Stimulated activated CD4-positive, alpha-beta T cell treated with anti-CD3 and anti-CD28 coated beads, Interleukin-2, amount 100 ng/mL, for 24 hours (primary cell): ENCODE measurements at places on chromosomes 5 and 9.

- no peak for DNase-seq
Observed at GRCh38 chr9:89658401-89658800, 53.6 kb downstream of the GADD45G start.

DNA sequence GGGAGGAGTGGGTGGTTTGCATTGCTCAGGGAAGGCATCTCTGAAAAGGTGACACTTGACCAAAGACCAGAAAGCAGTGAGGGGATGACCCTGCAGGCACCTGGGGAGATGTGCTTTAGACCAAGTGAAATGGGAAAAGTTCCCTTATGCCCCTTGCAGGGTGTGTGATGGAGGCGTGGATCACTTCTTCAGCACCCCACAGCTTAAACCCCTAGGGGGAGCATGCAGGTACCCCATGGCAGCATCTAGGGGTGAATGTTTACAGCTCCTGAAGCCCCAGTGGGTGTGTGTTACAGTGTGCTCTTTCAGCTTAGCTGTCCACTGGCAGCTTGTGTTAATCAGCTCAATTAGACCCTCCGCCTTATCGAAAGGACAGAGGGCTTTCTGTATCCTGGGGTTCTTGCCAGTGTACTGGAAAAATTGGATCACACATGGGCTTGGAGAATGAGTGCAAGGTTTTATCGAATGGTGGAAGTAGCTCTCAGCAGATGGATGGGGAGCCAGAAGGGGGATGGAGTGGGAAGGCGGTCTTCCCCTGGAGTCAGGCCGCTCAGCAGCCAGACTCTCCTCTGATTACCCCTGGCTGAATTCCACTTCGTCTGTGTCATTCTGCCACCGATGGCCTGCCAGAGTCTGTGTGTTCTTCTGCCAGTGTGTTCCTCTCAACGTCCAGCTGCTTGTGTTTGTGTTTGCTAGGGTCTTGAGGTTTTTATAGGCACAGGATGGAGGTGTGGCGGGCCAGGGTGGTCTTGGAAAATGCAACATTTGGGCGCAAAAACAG lies 6.3 kb downstream of the BHMT2 start:
- no peak for DNase-seq

GRCh38 chr5:9927106-9927505 lies 297.0 kb upstream of the TAS2R1 start:
- DNase-seq, result no peak

DNA sequence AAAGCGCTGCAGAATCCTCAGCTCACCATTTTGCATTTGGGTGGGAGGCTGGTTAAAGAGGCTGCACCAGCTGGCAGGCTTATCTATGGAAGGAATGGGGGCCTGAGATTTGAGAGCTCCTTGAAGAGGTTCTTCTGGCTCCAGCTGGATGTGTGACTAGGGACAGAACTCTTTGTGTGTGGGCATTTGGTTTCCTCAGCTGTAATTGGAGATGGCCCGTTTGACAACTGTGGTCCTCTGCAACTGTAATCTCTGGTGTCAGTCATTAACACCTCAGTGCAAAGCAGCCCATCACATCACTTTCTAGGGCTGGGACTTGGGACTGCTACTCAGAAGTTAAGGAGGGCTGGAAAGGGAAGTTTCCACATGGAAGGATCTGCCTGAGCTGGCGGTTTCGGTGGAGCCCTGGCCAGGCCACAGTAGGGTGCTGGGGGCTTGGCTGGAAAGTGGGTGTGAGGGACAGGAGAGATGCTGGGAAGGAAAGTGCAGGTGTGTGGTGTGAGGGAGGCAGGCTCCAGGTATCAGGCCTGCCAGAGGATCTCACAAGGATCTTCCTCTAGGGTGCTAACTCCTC lies 193.8 kb downstream of the GADD45G start:
- no peak for DNase-seq

DNA sequence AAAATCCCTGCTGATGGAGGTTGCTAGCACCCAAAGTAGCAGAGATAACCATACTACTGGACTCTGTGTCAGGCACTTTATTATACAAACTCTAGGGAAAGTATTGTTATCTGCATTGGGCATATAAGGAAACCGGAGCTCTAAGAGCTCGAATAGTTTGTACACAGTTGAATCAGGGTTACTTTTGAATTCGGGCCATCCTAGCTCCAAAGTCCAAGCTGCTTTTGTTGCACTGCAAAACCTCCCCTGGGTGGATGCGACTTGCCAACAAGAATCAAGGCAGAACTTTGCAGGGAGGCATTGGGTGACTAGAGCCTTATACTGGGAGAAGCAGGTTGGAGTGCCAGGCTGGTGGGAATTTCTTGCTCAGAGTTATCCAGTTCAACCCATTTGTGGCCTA lies 435.1 kb downstream of the SPATA31D1 start:
- DNase-seq, result no peak

- DNase-seq, result no peak
Observed at GRCh38 chr5:59711310-59711709, 182.2 kb downstream of the PDE4D start.

DNA sequence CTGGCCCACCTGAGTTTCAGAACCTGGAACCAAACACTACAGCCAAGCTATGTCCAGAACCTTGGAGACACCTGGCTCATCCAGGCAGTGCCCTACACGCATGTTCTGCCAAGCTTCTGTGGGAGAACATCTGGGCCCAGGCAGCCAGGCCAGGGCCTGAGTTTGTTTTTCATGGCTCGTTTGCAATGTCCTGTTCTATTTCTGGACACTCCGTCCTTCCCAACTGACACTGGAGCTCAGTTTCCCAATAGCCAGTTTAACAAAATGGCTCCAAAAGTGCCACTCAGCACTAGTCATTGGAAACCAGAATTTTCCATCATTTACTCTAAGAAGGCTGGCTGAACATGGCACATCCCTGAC lies 38.6 kb downstream of the SH3RF2 start:
- no peak for DNase-seq

DNA sequence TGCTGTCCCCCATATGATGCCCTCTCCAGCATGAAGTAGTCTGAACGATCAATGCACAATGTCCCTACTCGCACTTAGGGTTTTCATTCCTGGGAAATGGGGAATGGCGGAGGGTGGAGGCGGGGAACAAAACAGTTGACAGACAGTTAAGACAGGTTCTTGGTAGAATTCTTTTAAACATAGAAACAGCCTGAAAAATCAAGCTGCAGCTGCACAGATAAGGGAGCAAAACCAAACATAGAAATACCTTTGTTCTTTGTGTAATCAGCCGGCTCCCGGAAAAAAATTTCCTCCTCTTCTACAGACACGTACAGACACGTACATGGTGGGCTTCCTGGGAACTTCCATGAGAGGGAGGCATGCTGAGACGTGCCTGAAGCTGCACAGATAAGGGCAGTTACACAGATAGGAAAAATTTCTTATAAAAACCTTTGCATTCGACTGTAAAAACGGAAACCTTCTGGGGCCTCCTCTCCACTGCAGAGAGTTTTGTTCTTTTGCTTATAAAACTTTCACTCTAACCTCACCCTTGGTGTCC lies 662.4 kb upstream of the PTPRD start:
- no peak for DNase-seq

DNA sequence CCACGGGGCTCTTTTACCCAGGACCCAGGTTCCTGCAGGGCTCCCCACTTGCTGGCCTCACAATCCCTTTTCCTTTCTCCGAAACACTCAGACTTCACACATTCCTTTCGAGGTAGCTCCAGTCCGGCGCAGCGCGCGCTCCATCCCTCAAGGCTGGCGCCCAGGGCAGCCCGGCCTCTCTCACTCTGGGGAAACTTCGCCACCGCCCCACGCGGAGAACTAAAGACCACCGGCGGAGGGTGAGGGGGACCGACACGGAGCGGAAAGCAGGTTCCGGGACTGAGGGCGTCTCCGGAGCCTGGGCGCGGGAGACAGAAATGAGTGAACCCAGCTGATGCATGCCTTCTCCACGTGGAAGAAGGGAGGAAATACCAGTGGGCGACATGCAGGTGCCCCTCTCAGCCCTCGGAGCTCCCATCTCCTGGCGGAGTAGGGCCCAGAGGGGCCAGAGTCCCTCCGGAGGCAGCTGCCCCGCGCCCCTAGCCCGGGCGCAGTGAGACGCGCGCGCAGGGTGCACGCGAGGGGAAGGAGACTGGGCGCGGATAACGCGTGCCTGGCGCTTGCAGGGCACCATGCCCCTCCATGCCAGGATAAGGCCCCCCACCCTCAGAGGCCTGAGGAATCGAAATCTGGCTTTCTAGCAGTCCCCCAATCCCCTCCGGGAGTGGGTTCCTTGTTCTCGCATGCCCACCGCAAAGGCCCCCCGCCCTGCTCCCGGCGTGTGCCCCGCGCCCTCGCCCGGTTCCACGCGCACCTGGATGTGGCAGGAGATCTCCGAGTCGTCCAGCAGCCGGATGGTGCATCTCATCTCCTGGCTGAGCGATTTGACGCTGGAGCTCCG lies 650 bp downstream of the FRMD3 start:
- no peak for DNase-seq

GRCh38 chr5:175092691-175093090 lies 351.3 kb downstream of the DRD1 start:
- no peak for DNase-seq

- DNase-seq, result no peak
Observed at GRCh38 chr5:137313526-137314175, 185.5 kb downstream of the SPOCK1 start.

DNA sequence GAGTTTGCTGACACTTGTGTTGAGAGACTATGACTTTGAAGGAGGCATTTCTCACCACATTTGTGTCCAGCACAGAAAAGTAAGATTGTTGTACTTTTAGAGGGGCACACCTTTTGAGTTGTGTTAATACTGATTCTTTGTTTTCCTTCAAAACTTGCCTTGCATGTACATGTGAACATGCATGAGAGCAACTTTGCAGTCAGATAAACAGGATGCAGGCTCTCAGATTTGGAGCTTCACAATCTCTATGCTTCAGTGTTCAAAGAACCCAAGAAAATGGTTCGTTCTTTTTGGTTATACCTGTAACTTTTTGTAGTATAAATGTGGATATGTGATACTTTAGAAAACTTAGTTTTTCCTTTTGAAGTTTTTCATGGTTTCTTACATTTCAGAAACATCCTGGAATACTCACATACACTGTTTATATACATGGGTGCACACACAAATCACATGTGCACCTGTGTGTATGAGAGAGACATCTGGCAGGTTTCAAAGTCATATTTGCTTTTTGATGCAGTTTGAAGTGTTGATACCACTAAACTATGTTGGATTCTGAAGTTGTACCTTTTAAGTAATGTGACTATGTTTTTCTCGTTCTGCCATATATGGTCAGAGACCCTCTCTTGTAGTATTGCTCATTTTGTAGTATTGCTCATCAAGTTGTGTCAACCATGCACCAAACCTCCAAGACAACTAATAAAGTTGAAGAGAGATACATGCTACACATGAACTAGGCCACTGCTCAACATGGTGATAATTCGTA lies 190.7 kb downstream of the CD180 start:
- DNase-seq, result no peak

GRCh38 chr5:15248731-15249130 lies 251.2 kb upstream of the FBXL7 start:
- no peak for DNase-seq

DNA sequence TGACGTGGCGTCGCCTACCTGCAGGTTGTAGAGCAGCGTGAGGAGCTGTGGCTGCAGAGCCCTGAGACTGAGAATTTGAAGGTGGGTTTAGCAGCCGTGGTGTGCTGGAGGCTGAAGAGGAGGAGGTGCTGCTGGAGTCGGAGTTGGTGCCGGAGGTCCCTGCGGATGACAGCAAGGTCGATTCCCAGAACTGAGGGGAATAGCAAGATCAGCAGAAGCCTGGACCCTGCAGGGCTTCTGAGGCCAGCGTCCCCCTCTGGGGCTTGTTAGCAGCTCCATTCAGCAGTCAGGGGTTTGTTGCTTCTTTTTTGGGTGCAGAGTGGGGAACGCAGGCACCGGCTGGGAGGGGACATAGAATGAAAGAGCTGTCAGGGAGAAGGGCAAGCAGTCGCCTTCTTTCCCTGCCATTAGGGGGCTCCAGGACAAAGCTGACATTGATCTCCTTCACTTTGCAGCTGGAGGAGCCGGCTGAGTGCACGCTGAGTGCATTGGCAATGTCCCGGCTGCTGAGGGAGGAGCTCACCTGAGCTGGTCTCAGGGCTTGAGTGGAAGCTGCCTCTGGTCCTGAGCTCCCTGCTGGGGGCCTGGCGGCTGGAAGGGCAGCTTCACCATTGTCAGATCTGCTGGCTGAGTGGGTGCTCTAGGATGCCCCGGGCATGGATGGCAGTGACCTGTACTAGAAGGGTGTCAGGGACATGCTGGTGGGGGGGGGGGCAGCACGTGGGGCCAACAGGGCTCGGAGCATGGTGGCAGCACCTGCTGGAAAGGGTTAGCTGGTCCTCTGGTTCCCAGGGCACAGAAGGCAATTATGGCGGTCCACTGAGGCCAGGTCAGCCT lies 20.8 kb downstream of the OBP2B start:
- no peak for DNase-seq

DNA sequence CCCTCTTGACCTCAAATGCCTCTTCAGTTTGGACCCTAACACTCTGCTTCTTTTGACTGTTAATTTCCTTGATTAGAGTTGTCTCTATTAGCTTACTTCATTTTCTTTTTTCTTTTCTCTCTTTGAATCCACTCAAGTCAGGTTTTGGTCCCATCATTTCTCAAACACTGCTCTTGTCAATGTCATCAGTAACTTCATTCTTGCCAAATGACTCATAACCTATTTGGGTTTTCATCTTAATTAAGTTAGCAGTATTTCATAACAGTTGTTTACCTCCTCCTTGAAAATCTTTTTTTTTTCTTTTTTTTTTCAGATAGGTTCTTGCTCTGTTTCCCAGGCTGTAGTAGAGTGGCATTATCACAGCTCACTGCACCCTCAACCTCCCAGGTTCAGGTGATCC lies 119.6 kb downstream of the PARP8 start:
- DNase-seq, result no peak

DNA sequence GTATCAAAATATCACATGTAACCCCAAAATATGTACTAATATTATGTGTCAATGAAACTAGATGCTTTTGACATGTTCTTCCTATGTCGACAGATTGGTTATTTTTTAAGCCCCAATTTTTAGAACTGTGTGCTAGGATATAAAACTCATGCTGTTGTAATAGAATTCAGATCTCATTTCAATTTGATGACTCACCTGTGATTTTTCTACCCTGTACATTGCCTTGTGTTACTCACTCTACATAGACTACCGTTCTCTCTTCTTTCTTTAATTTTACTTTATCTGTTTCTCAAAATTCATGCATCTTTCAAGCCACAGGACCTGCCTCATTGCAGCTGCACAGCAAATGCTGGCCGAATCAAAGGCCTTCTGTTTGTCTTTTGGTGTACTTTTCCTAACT lies 284.5 kb downstream of the MAT2B start:
- no peak for DNase-seq
